ENCODE measurements at places on chromosomes 1 and 21.

GRCh38 chr1:185044387-185044786, 971 bp upstream of the RNF2 start:
- DNase-seq: no peak

DNA sequence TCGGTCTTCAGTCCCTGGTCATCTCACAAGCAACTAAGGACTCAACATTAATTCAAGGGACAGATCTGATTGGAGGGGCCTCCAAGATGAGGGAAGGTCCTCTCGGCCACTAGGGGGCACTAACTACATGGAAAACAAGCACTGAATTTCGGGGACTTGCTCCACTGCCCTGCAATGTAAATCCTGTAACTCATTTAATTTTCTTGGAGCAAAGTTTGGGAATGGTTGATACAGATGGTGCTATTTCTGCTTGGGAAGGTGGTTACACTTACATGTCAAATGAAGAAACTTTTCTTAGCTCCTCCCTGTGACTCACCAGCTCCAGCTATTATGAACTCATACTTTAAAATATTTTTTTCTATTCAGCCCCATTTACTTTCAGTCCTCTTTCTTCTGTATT, 97.4 kb upstream of the KCNJ15 start:
- DNase-seq: peak; percentile 87

DNA sequence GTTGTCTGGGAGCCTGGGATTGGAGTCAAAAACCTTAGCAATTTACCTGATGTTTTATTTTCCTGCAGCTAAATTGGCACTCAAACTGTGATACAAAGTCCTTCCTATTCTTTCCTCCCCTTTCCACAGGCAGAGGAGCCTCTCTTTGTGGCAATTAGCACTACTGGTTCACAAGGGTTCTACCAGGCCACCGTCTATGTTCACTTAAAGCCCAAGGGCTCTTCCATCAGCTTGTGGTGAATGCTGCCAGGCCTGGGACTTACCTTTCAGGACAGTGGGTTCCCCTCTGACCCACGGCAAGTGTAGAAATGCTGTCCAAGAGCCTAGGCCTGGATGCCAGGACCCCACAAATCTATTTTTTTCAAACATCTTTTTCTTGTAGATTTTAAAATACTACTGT, 251.9 kb upstream of the B3GALT2 start:
- DNase-seq: no peak

GRCh38 chr1:67614511-67614934, 70.5 kb upstream of the GADD45A start:
- DNase-seq: no peak

GRCh38 chr1:245337829-245338484, 183.2 kb downstream of the KIF26B start:
- DNase-seq: peak; percentile 58

- DNase-seq: no peak
These were observed 165.7 kb upstream of the IRF2BP2 start for GRCh38 chr1:234775477-234776246.

- no peak for DNase-seq
These were observed 205.1 kb upstream of the COA6 start for GRCh38 chr1:234168061-234168724.

DNA sequence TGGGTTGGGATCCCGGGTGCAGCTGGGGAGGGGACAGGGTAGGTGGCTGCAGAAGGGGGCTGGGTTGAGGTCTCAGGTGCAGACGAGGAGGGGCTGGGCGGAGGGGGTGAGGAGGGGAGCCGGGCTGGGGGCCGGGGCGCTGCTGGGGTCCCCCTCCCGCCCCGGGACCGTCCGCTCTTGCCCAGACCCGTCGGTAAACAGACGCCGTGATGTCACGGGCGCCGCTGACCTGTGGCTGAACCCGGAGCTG, 22.3 kb downstream of the DHRS3 start:
- DNase-seq: no peak
